ENCODE measurements at places on chromosomes 1 and 21. TPM values are rescaled to one million over a fixed set of nuclear protein-coding genes. Genes with fewer than 3 reads are reported as not detected.

- no peak for DNase-seq
Measured at GRCh38 chr1:41620365-41621169, 136.1 kb upstream of the EDN2 start.

DNA sequence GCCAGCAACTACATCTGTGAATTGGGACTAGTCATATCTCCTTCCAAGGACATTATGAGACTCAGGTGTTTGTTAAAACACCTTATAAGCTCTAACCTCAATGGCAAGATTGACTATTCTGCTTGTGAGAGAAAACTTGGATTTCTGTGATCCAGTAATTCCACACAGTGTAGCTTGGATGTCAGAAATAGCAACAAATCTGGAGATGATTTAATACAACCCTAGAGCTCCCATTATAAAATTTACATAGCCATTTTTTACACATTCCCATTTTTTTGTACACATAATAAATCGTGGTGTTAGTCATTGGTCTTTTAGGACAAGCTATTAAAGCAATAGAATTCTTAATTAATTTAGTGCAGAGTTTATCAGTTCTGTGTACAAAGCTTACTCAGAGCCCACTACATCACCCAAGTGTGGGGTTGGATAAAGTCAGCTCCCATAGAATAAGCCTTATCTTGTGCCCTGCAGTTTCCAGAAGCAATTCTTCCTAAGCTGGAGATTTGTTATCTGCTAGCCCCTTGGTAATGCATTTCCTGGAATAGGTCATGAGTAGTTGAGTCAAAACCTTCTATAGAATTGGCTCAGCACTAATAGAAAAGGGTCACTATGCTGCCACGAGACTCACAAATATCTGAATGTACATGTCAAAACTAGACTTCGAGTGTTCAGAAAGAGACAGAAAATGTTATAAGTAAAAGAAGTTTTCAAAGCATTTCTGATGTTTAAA lies 434.0 kb upstream of the RUNX1 start:
- DNase-seq, result no peak

- DNase-seq, result no peak
Measured at GRCh38 chr1:38915352-38915948, 26.2 kb downstream of the RHBDL2 start.

Gene TRIM67
- total RNA-seq, result not detected

All from activated T-cell treated with anti-CD3 and anti-CD28 coated beads, Interleukin-2, amount 50 U/mL, for 4 hours (primary cell).